ENCODE measurements at places on chromosomes 2 and 18.

DNA sequence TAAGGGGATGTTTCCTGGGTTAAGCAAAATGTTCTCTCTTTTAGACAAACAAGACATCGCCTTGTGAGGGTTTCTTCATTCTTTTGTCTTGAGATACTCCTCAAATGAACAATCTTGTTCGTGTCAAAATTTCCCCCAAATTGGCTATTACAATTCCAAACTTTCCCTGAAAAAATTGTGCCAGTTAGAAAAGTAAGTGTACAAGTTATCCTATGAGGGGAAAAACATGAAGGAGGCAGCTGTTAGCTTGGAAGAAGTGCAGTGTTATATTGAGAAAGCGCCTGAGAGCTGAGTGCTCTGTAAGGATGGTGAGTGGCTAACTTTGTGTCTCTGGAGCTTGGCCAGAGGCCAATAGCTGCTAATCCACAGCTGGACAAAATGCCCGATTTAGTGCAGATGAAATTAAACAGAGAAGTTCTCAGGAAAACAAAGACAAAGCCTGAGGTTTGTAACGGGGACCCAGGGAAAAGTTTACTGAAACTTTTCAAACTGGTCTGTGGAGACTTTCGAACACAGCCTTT is 14.1 kb upstream of the PLEKHH2 start:
- no peak for DNase-seq

DNA sequence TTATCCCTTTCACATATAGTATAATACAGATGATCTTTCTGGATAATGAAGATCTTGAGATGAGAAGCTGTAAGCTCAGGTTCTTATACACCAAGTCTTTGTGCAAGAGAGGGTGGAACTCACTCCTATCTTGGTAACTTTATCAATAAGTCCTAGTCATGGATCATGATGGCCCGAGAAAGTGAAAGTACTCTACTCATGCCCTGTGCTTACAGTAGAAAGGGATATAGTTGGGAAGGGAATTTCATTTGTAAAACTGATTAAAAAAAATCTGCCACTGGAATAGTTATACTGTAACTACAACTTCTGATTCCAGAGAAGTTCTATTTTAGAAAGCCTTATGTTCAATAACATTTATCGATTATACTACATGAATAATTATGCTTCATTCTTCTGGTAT is 51.8 kb downstream of the MYO3B start:
- no peak for DNase-seq

GRCh38 chr2:111620281-111620680 is 263.7 kb downstream of the ANAPC1 start:
- no peak for DNase-seq

DNA sequence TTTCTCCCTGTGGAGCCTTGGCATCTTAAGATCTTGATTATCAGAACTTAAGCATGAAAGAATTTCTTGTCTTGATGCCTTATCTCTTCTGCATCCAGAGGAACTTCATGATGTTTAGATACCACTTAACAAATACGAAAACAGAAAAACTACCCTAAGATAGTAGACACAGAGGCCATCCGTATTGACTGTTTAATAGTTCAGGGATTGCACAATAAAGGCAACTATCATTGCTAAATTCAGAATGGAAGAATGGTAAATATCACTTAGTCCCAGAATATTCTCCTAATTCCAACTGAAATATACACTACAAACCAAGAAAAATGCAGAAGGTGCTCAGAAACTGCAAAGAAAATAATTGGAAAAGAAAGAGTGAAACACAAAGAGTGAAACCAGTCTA is 214.6 kb upstream of the VWC2L start:
- DNase-seq, result no peak

GRCh38 chr2:49286045-49286444 is 131.7 kb upstream of the FSHR start:
- no peak for DNase-seq

- DNase-seq, result no peak
Observed at GRCh38 chr2:144518748-144519596, 947 bp downstream of the ZEB2 start.

- no peak for DNase-seq
Observed at GRCh38 chr2:60498816-60499429, 54.5 kb downstream of the BCL11A start.

DNA sequence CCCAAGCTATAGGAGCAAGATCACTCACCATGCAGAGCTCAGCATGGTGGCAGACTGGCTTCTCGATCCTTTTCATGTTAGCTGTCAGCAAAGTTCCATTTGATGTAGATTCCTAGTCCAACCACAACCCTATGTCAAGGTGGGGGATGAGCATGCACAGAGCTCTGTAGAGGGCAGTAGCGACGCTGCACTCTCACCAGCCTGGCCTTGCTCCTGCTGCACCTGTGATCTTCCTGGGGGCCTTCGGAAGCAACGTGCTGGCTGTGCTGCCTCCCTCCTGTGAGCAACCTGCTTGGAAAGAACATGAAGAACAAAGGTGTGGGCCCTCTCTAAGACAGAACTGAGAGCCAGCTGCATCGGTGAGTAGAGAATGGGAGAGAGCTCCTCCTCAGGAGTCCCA is 479.4 kb upstream of the MYT1L start:
- DNase-seq, result no peak

DNA sequence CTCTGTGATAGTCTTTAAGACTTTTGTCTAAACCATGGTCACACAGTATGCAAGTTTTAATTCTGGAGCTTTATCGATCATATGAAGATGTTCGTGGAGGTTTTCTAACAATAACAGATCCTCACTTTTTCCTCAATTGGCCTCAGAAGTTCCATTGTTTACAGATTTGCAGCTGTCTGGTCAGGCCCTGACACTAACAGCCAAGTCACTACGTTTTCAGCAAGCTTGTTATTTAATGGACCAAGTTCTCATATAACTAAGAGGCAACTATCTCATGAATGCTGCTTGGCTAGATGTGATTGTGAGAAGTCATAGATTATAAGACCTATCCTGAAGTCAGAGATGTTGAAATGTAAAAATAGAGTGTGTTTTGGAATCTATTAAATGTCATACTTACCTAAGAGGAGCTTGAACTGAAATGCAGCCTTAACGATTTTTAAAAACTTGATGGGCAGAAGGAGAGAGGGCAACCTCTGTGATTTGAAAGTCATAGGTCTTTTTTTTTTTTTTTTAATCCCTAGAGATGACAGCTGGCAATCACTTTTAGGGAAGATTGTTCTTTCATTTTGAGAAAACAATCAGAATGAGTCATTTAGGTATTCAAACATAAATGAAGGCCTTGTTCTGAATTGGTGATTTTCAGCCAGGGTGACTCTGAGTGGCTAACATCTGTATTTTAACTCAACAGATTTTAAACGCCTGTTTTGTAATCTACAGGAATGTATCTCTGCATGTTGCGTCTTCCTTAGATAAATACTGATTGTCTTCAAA is 48.4 kb upstream of the NEMP2 start:
- DNase-seq, result no peak

DNA sequence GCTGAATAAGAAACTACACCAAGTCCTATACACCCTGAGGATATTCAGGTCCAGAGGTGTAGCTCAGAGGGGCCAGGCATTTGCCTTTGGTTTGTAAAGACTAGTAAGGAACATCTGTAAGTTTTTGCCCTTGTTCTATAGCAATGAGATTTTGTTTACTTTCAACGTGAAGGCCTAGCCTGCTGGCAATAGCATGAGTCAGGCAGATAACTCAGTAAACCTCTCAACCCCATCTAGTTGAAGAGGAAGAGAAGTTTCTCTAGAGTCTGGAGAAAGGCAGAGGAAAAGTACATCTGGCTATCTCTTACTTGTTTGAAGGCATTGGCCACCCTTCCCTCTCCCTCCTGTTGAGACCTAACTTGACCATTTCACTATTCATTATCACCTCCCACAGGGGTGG is 70.3 kb upstream of the ZNF521 start:
- no peak for DNase-seq

DNA sequence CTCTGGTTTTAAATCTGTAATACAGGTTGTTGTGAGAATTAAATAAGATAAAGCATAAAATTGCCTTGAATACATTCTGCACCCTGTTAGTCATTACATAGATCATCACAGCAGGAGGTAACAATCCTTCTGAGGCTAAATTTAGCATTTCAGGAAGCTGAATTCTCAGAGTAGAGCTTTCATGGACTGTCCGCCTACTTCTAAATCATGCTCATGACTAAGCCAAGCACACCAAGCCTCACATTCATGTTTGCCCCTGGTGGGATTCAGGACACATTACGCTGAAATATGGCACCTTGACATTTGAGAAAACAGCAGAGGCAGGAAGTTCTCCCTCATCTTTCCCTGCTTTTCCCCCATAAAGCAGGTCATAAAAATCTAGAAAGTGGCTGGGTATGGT is 16.6 kb upstream of the PIK3C3 start:
- no peak for DNase-seq
